ENCODE measurements at places on chromosomes 2 and 18. TPM values are rescaled to one million over a fixed set of nuclear protein-coding genes. Genes with fewer than 3 reads are reported as not detected.
A peak's percentile ranks its signal among the peaks of the same experiment; 100 is the strongest.

- DNase-seq = no peak
These were observed 132.2 kb downstream of the TNS1 start for GRCh38 chr2:217870528-217871011.

DNA sequence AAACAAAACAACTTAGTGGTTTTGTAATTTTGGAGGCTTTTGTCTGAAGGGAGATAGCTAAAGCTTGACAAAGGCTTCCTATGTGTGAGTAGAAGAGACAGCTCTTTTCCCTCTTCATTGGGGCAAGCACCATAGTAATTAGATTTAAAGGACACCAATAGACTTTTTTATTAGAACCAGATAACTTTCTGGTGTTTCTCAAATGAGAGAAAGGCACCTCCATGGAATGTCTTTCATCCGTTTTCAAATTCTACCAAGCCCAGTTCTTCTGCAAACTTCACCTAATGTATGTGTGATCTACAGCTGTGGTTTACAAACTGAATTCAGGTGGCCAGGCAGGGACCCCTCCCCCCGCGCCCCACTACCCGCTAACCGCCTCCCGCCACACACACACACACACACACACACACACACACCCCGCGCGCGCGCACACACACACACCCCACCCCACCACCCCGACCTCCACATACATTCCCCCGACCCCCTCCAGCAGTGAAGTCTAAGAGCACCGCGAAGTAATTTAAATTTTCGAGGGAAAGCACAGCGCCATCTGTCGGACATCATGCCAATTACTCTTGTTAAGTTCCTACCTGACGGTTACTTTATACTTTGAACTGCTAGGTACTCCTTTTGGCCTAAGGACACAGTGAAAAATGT lies 31.6 kb upstream of the PPP1R1C start:
- DNase-seq = peak; percentile 81

The CHRNG gene
- total RNA-seq = not detected

The SH2D6 gene
- total RNA-seq = 0.96 TPM

- DNase-seq = no peak
These were observed 933.9 kb downstream of the TRIB2 start for GRCh38 chr2:13650586-13651180.

The DAPL1 gene
- not detected for total RNA-seq

The LCT gene
- total RNA-seq = 0.29 TPM

The HRH4 gene
- not detected for total RNA-seq
